CD4-positive, CD25-positive, alpha-beta regulatory T cell (primary cell): ENCODE measurements at places on chromosomes 11 and 22. TPM values are rescaled to one million over a fixed set of nuclear protein-coding genes. Genes with fewer than 3 reads are reported as not detected.

The RAG1 gene
- not detected for polyA plus RNA-seq

The DDTL gene
- polyA plus RNA-seq = 2.9 TPM

The GRM5 gene
- not detected for polyA plus RNA-seq

The MAP4K2 gene
- polyA plus RNA-seq = 39.5 TPM

The MYBPC3 gene
- polyA plus RNA-seq = not detected

The ARHGAP20 gene
- not detected for polyA plus RNA-seq

The EML3 gene
- polyA plus RNA-seq = 16.1 TPM

The ISX gene
- not detected for polyA plus RNA-seq

The YPEL4 gene
- polyA plus RNA-seq = 0.41 TPM

The SCUBE1 gene
- polyA plus RNA-seq = not detected

The PAMR1 gene
- not detected for polyA plus RNA-seq

The CBLIF gene
- not detected for polyA plus RNA-seq

The IL17REL gene
- not detected for polyA plus RNA-seq

The C11orf24 gene
- polyA plus RNA-seq = 9.1 TPM

The FAM180B gene
- polyA plus RNA-seq = not detected

The CSRP3 gene
- polyA plus RNA-seq = not detected

The PGA5 gene
- not detected for polyA plus RNA-seq

The OR9I1 gene
- not detected for polyA plus RNA-seq

The OR10A2 gene
- not detected for polyA plus RNA-seq

The ASCL2 gene
- 0.42 TPM for polyA plus RNA-seq

The POTEH gene
- polyA plus RNA-seq = not detected

The TEX12 gene
- polyA plus RNA-seq = not detected

The DCHS1 gene
- polyA plus RNA-seq = 0.94 TPM

The PANX3 gene
- not detected for polyA plus RNA-seq

The RPS19BP1 gene
- 102 TPM for polyA plus RNA-seq

The EFCAB6 gene
- polyA plus RNA-seq = 0.18 TPM

The SYTL2 gene
- 4.6 TPM for polyA plus RNA-seq

The ANO1 gene
- not detected for polyA plus RNA-seq

The NXPE1 gene
- polyA plus RNA-seq = not detected

The PGM2L1 gene
- 7.3 TPM for polyA plus RNA-seq

The C1QTNF4 gene
- polyA plus RNA-seq = not detected

The INSC gene
- 0.20 TPM for polyA plus RNA-seq

The FAM83F gene
- polyA plus RNA-seq = 0.01 TPM

The TPH1 gene
- polyA plus RNA-seq = not detected

The DDX25 gene
- not detected for polyA plus RNA-seq

The MPPED1 gene
- not detected for polyA plus RNA-seq

The EMID1 gene
- polyA plus RNA-seq = not detected
